ENCODE measurements at places on chromosomes 3 and 15.

DNA sequence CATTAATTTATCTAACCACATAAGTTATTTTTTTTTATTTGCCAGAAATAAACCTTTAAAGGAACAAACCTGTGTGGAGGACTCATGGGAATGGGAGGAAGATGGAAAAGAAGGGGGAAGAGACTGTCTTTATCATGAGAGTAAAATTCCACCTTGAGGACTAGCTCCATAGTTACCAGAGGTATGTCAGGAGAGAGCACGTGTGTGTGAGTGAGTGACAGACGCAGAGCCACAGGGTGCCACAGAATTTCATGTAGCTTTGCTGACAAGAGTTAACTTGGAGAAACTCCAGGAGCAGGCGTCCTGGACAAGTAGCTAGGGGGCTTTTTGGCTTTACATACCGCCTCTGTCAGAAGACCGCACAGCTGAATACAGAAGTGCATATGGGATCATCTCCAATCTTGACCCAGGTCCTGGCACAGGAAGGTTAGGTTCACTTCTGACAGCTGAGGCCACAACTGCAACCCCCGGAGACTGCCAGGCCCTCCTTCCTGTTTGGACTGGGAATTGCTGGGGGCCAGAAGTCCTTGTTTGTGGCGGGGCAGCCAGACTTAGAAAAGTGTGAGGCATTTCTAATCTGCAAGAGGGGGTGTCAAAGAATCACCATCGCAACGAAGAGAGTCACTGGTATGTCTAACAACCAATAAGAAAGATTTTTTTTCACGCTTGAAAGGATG is 197.8 kb upstream of the TPM1 start:
- no peak for DNase-seq
- no peak overlapping the region for H3K4me3 ChIP-seq
- peak overlapping the region; percentile 70 for H3K27ac ChIP-seq
- no peaks in the 10 kb centered on the region for H3K27me3 ChIP-seq
- no peaks in the 10 kb centered on the region for H3K36me3 ChIP-seq

GRCh38 chr3:172782235-172782634 is 31.7 kb downstream of the ECT2 start:
- H3K4me1 ChIP-seq: peaks cover 23% of the 10 kb centered on the region
- H3K27ac ChIP-seq: no peak overlapping the region
- no peak for DNase-seq
- no peaks in the 10 kb centered on the region for H3K27me3 ChIP-seq

DNA sequence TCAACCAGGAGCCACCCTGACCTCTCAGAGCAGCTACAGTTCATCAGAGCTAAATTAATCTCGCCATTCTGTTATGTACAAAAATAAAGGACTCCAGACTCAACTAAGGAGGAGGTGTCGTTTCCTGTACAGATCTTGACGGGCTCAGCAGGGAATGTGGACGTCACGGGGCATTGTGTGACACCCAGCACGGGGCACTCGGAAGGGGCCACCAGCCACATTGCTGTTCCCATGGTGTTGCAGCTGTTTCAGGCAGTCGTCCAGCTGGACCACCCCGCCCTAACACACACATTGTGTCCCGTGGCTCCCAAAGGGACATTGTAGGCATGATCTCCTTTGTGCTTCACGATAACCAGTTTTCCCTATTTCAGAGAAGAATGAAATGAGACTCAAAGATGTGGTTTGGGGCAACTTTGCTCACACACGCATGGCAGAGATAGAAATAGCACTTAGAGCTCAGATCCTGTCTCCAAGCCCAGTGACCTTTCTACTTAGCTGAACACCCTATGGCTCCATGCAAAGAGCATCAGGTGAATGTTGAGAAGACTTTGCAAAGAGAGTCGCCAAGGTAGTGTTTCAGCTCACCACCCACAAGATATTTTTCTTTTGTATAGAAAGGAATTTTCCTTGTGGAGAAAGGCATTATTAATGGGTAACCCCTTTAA is 5.5 kb downstream of the SSUH2 start:
- DNase-seq: no peak
- no peaks in the 10 kb centered on the region for H3K36me3 ChIP-seq
- no peak overlapping the region for H3K27ac ChIP-seq
- no peak overlapping the region for H3K4me3 ChIP-seq

DNA sequence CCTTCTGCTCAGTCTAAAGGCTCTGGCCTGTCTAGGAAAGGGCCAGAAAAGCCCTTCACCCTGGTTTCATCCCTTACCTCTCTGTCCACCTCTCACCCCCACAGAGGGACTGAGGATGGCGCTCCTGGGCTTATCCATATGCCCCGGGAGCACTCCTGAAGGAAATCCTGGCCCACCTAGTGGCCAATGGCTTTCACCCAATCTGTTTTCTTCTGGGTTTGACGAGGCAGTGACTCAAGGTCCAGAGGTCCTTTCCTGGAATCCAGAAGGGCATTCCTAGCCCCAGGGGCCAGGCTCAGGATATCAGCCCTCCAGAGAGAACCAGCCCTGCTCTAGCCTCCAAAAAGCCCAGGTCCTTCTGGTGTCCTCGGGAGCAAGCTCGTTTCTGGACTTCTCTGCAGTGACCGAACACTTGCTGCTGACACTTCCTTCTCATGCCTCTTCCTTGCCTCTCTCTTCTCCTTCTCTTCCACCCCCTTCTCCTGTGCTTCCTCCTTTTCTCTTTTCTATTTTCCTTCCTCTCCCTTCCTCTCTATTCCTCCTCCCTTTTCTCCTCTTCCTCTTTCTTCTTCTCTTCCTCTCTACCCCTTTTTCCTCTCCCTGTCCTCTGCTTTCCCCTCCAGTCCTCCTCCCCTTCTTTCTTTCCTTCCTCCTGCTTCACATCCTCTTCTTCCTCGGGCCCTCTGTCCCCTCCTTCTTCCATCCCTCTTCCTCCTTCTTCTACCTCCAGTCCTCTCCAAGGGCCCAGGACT is 59.6 kb downstream of the RHCG start:
- no peak for DNase-seq
- H3K4me1 ChIP-seq: no peaks in the 10 kb centered on the region
- no peak overlapping the region for H3K27ac ChIP-seq
- no peak overlapping the region for H3K4me3 ChIP-seq
- peaks cover 81% of the 10 kb centered on the region for H3K27me3 ChIP-seq
- H3K36me3 ChIP-seq: no peaks in the 10 kb centered on the region

DNA sequence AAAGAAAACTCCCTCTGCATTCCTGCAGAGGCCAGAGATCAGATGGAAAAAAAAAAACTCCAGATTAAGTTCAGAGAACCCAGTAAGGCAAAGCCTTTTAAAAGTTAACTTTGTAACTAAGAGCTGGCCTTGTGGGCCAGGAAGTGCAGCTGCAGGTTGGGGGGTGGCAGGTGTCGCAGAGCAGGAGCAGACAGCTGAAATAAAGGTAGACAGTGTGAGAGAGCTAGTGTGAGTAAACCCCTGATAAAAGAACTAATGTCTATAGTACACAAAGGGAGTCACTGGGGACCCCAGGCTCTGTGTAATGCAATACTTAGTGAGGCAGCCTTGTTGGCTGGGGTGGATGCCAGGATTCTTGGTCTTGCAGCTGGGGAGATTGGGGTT is 42.1 kb downstream of the PPCDC start:
- DNase-seq: no peak
- peak overlapping the region; percentile 91 for H3K27ac ChIP-seq
- H3K4me3 ChIP-seq: no peak overlapping the region
- peaks cover 9% of the 10 kb centered on the region for H3K4me1 ChIP-seq
- H3K36me3 ChIP-seq: no peaks in the 10 kb centered on the region
